ENCODE measurements at places on chromosomes 2 and 18.

DNA sequence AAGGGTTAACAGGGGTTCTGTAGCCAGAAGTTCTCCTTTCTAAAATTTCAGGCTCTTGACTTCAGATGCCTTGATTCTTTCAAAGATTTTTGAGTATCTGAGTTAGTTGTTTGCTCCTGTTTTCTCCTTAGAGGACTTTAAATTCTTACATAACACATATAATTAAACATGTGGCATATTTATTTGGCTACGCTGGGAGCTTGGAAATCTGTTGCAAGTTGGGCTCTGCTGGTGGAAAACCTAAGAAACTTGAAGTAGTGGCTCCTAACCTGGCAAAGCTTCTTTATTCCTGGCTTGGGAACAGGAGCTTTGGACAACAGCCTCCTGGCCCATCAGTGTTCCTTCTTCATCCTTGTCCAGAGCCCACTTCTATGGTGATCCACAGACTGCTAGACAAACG is 72.6 kb downstream of the VIT start:
- DNase-seq, result no peak

GRCh38 chr2:207766697-207767460 is 2.8 kb downstream of the FZD5 start:
- peak; percentile 61 for DNase-seq

- no peak for DNase-seq
Observed at GRCh38 chr2:96098900-96099590, 17.3 kb downstream of the ADRA2B start.

GRCh38 chr2:96325884-96326255 is 753 bp downstream of the ITPRIPL1 start:
- no peak for DNase-seq

DNA sequence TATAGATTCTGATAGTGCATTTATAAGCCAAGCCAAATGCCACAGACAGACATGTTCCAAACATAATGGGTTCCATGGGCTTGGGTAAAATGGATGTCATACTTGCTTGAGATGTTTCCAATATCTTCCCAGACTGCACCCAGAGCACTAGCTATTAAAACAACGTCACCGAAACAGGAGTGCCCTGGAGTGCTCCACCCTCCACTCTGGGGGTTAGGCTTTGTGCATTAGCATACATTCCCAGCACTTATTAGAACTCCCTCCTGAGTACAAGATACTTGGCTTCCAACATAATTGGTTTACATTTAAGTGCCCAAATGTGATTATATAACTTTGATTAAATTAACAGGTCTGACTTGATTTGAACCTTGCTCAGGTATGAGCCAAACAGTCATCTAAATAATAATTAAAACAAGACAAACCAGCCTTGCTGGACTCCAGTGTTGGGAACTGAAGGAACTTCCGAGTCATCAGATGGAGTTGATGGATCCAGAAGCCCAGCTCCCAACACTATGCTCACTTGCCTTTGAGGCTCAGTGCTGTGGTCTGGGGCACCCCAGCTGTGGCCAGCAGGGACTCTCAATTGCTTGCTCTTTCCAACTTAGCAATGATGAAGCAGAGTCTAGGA is 60.5 kb upstream of the LGALSL start:
- no peak for DNase-seq

- no peak for DNase-seq
Observed at GRCh38 chr2:180934911-180935310, 45.5 kb upstream of the UBE2E3 start.

- no peak for DNase-seq
Observed at GRCh38 chr2:200383380-200384110, 77.1 kb downstream of the SPATS2L start.

DNA sequence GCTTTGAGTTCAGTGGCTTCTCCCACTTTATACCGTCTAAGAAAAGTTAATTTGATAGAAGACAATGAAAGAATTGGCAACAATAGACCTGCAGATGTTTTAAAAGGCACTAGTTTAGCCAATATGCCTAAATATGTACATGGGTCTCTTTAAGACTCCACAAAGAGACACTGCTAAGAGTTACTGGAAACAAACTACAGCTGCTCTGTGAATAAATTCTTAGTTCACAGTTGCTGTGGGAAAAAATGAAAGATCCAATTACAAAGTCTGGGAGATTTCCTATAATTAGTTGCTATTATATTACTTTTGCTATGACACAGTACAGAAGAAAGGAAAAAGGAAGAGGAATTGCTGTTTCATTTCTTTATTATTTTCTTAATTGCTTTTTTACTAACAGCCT is 34.3 kb downstream of the SCN9A start:
- no peak for DNase-seq

DNA sequence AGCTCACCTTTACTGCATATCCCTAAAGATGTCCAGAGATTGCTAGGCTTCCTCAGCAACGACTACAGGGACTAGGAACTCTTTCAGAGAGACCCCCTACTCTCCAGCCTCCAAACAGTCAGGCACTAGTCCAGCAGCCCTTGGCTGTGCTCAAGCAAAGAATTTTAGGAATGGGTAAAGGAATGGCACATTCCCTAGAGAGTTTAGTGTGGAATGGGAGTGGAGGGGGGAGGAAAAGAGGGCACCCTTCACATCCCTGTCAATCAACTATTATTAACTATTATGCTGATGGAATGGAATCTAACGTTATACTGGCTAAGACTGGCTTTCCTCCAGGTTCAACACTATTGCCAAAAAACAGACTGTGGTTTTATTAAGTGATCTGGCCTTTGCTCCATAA is 64.8 kb downstream of the IKZF2 start:
- DNase-seq, result no peak

- DNase-seq, result no peak
Observed at GRCh38 chr2:111707700-111708099, 176.3 kb downstream of the ANAPC1 start.

DNA sequence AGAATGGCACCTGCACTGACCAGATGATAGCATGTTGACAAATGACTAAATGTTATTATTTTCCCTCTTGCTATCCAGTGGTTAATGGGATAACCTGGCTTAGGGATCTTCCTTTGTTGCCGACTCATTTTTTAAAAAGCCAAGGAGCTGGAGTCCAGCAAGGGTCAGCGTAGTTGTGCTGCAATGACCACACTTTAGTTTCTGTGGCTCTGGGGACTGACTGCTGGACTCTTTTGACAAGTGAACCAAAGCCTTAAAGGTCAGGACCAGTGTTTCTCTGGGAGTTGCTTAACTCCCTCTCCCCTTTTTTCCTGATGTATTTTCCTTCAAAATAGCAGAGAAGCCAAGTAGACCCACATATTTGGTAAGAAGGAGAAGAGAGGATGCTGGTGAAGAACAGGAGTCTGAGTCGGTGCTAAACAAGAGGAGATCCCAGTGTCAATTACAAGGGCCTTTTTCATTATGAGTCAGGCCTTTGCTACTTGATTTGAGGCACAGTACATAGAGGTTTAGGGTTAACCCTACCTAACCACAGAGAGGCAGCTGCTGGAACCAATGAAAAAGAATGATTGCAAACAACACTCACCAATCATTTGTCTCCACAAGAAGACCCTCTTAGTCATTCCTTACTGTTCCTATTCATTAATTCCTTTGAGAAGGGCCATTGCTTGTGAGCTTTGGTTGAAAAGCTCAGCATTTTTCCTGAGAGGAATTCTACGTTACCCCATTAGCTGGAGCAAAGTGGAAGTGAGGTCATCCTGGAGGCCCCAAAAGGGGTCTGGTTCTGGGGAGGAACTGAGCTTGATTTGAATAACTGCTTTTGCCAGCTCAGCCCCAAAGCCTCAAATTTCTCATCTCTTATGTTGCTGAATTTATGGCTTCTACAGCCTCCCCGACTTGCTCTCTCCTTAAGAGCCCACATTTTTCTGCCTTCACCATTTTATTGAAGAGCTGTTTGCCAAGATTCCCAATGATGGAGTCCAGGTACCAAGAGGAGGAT is 137.6 kb upstream of the HNMT start:
- no peak for DNase-seq

- DNase-seq, result no peak
Observed at GRCh38 chr2:195586062-195586714, 70.8 kb upstream of the SLC39A10 start.

DNA sequence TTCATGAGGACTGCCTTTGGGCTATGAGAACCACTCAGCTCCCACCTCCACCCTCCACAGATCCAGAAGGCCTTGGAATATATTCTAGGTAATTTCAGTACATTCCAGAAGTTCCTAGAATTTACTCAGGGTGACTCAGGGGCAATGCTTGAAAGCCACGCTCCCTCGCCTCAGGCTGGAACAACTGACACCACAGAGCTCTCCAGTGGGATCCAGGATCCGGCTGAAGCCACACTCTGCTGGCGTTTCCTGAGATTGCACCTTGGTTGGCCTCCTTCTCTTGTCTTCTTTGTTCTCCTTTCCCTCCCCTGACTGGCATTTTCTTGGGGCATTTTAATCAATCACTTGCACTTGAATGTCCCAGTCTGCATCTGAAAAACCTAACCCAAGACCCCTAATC is 92.6 kb upstream of the KCNE4 start:
- no peak for DNase-seq

GRCh38 chr2:176331646-176332045 is 62.4 kb downstream of the MTX2 start:
- no peak for DNase-seq

DNA sequence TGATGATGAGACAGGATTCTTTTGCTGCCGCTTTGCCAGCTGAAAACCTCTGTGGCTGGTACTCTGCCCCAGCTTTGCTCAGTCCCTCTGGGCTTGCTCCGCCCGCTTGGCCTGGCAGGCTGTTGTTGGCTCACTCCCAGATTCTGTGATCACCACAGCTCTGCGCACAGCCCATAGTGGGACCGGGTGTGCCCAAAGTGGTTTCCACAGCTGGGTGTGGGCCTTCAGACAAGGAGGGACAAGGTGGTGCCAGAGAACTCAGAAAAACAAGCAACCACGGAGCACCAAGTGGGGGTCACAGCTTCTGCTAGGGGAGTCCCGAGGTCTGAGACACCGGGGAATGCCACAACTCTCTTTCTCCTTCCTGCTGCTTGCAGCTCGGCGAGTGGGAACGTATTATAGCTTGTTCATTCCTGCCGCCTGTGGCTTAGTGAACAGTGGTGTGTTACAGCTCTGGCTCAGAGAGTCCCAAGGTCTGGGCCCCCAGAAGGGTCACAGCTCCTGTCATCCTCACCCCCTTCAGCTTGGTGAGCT is 9.2 kb upstream of the KYNU start:
- peak; percentile 54 for DNase-seq

- DNase-seq, result no peak
Observed at GRCh38 chr2:29187926-29188325, 72.7 kb downstream of the CLIP4 start.

GRCh38 chr2:192267484-192267883 is 72.8 kb upstream of the TMEFF2 start:
- DNase-seq, result no peak

DNA sequence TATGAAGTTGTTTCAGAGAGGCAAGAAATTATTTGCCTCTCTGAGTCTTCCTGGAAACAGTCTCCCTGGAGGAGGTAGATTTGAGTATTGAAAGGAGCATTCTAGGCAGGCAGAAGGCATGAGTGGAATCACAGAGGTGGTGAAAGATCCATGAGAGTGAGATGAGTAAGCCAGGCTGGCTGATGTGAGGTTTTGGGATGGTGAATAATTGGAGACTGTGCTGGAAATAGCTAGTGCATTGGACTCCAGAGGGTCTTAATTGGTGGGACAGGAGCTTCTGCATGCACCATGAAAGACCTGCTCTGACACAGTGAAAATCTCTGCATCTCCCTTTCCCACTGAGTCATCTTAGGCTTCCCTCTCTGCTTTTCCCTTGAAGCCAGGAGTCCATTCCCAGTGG is 46.3 kb downstream of the CDC42EP3 start:
- no peak for DNase-seq

GRCh38 chr2:69652206-69652605 is 8.7 kb upstream of the AAK1 start:
- no peak for DNase-seq

DNA sequence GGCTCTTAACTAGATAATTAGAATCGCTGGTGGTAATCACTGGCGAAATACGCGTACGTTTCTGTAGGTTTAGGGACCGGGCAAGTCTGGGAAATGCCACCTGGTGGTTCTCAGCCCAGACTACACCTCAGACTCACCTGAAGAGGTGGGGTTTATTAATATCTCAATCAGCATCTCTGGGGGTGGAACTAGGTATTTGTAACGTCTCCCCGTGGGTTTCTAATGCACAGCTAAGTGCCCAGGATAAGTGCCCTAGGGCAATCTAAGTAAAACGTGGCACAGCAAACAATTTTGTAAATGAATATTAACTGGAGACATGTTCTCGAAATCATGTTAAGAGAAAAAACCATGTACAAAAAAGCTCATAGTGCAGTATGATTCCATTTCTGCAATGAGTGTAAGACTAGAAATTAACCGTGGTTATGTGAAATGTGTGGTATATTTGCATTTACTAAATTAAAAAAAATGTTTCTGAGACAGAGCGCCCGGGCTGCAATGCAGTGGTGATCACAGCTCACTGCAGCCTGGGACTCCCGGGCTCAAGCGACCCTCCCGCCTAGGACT is 760 bp upstream of the CNOT11 start:
- DNase-seq, result peak; percentile 26

All from erythroblast (primary cell).